ENCODE measurements at places on chromosomes 3 and 15.

DNA sequence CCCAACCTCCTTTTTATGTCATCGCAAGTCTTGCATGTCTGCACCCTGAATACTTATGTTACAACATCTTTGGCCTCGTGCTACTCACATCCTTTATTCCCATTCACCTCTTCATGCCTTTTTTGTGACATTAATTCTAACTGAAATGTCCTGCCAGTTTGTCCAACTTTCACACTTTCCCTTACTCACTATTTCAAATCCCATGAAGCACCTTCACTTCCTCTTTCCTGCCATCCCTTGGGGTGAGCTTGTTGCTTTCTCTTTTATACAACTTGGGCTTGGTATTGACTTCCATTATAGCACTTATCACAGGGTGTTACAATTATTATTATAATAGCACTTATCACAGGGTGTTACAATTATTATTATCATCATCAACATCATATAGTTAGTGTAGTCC is 496.3 kb downstream of the NLGN1 start:
- DNase-seq, result no peak

DNA sequence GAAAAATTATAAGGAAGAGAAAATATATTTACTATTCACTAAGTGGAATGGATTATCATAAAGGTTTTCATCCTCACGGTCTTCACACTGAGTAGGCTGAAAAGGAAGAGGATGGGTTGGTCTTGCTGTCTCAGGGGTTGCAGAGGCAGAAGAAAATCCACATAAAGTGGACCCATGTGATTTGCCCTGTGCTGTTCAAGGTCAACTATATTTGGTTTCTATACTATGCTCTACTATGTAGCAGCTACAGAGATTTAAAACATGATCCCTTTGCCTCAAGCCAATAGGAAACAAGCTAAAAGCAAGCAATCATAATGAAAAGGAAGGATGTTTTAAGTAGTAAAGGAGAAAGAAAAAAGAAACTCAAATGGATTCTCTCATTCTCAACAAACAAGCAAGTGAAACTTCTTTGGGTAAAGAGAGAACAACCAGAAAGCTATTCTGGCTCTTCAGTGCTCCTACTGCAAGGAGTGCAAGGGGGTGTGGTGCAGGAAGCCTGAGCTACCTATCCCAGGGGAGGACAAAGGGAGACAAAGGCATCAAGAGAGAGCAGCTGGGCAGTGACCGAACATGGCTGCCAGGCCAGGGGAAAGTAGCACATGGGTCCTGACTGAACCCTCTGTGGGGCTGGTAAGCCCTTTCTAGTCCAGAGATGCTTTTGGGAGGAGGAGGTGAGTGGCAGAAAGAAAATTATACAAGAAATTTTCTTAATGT is 35.9 kb downstream of the SFMBT1 start:
- no peak for DNase-seq

- DNase-seq, result peak; percentile 71
Measured at GRCh38 chr15:68578980-68579935, at the start of gene CORO2B. Gene CORO2B, plus strand, starts transcription at chr15:68578993. Its CDS starts 270 bp downstream, at chr15:68579263.

- peak; percentile 61 for DNase-seq
Measured at GRCh38 chr3:147945968-147946519, 536.9 kb downstream of the ZIC1 start.

GRCh38 chr3:54372232-54372631 is 249.9 kb downstream of the CACNA2D3 start:
- no peak for DNase-seq

DNA sequence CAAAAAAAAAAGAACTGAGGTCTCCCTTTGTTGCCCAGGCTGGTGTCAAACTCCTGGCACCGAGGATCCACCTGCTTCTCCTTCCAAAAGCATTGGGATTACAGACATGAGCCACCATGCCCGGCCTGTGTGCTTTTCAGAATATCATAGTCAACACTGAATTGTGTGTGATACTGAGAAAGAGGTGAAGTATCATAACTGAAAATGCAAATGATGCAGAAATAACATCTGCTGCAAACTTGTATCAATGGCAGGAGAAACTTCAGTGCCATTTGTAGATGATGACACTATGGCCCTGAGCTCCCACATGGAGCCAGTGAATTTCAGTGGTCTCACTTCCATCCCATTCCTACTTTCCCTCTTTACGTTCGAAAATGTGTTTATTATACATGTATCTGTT is 21.9 kb downstream of the IL12A start:
- no peak for DNase-seq

DNA sequence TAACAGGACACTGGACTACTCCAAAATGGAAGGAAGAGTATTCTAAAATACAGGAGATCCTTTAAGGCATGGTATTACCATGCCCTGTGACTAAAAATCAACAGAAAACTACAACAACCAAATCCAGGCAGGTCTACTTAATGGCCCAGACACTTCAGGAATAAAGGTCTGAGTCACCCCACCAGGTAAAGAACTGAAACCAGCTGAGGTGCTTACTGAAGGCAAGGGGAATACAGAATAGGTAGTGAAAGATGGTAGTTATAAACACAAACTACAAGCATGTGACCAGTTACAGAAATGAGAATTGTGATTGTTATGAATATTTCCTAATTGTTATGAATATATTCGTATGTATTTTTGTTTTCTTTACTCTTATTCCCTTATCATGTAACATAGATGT is 13.4 kb downstream of the IFT57 start:
- no peak for DNase-seq

DNA sequence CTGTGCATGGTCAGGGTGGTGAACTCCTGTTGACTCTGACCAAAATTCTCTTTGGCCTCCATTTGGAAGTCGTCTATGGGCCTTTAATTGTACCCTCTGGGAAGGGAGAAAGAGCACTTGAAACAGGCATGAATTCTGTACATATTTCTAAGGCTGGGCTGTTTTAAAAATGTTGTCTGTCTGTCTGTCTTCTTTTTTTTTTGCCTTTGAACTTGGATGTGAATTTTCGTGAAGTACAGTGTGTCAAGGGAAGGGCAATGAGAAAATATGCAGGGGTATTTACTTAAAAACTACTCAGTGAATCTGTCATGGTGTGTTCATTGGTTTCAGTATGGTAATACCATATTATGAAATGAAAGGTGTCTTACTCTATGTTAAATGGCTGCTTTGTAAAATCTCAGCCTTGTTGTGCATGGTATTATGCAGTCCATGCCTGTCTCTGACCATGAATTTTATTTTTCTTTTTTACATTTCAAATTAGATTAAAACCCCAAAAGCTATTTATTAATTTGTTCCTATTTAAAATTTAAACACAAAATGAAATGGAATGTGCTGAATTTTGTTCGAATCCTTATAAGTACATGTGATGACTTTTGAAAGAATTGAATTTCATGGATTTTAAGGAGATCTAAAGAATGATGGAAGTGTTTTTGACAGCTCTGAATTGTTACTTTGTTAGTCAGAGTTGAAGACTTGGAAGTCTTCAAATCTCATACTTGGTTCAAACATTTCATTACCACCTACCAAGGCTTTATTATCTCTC is 51.1 kb downstream of the RARB start:
- no peak for DNase-seq

- no peak for DNase-seq
Measured at GRCh38 chr3:106184540-106185457, 316.0 kb upstream of the CBLB start.

DNA sequence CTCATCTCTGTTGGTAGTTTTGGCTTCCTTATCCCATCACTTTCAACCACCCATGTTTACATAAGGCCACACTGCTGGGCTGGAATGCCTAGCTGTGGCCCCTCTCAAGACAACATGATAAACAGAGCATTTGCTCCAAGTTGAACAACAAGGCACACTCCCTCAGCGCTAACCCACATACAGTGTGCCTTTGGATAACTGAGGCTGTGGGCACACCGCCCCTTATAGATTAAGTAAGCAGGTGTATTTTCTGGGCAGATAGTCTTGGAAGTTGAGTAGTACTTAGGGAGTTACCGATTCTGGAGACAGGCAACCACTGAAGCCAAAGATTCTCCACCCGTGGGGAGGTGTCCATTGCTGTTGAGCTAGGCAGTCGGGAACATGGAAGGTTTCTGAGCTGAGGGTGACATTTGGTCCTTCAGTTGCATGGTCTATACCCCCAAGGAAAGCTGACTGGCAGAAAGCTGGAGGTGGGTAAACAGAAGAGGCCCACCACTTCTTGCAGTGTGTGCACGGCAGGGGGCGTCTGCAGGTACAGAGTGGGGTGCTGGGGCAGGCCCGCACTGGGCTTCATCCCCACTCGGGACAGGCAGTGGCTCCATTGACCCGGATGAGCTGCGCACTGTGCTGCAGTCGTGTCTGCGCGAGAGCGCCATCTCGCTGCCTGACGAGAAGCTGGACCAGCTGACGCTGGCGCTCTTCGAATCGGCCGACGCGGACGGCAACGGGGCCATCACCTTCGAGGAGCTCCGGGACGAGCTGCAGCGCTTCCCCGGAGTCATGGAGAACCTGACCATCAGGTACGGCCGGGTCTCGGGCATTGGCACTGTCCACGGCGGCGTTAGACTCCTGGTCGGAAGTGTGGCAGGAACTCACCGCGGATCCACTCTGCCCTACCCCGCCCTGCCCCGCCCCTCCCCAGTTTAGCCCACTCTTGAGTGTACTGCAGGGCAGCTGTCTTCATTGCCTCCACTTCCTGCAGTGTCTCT is 16.8 kb downstream of the NOX5 start:
- DNase-seq, result peak; percentile 86

- peak; percentile 59 for DNase-seq
Measured at GRCh38 chr3:23712656-23713559, 92.8 kb upstream of the UBE2E1 start.

DNA sequence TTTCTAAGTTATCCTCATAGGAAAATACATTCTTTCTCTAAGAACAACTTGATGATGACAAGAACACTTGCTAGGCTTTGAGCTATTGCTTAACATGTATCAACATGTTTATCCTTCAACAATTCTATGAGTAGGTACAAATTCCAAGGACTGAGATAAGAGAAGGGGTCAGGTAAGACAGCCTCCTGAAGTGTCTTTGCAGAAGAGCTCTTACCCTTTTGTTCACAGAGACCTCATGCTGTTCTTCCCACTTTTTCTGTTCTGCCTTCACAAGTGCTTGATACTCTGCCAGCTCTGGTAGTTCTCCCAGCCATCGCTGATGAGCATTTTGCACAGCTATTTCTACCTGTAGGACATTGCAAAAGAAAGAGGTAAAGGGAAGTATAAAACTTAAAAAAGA is 50.9 kb downstream of the CEP152 start:
- DNase-seq, result no peak

GRCh38 chr3:128805772-128806171 is 73.6 kb upstream of the ACAD9 start:
- DNase-seq, result no peak

- DNase-seq, result no peak
Measured at GRCh38 chr15:29866337-29866736, 44.1 kb upstream of the TJP1 start.

GRCh38 chr3:190697901-190698300 is 164.6 kb downstream of the GMNC start:
- no peak for DNase-seq

DNA sequence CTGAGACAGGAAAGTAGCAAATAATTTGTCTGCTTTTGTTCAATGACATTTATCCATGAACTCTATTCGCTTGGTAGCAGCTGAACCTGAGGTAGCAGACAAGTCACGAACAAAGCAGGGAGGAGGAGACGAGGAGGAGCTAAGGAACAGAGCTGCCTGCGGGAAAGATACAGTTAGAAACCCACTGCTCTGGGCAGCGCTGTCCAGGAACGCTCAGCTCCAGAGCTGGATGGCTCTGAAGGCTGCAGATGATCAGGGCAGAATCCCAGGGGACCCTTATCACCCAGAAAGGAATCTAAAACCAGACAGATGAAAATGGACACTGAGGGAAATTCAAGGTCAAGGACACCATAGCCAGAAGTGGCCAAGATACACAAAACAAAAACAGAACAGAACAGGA is 257.8 kb downstream of the CD47 start:
- DNase-seq, result no peak

DNA sequence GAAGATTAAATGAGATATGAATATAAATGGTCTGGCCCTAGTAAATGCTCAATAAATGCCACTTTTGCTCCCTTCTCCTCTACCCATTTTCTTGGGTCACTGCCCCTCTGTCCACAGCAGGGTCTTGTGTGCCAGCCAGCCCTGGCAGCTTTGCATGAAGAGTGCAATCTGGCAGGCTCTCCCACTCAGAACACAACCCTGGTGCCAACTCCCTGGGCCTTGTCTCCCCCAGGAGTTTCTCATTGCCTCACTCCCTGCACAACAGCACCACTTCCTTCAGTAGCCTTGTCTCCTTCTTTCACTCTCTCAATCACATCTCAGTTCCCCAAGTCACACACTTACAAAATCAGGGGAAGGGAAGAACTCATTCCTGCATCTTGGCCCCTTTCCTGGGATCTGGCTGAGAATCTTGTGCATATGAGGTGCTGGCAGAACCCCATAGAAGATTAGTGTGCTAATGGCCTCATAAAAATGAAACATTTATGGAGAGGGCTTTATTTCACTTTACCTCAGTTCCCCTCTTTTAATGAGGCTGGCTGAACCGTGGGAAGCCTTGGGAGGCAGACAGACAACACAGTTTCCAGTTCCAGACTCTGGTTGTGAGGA is 445.9 kb upstream of the PROK2 start:
- DNase-seq, result no peak

DNA sequence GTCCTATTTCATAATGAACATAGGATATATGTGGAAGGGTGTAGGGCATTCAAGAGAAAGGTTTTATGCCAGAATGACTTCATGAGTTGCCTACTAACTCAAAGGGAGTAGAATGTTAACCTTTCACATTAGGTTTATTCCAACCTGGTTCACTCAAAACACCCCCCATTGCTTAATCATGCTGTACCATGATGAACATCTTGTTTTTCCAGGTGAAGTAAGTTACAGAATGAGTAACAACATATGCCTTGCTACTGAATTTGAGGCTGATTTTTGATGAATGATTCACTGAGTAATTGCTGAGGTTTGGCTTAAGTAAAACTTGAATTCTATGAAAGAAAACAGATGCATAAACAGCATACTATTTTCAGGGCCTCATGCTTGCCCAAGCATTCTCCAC is 5.9 kb upstream of the CLDN16 start:
- DNase-seq, result no peak

GRCh38 chr3:174356596-174356995 is 502.5 kb upstream of the NAALADL2 start:
- DNase-seq, result no peak

- DNase-seq, result no peak
Measured at GRCh38 chr15:91411586-91411985, 311.5 kb downstream of the SV2B start.

- DNase-seq, result no peak
Measured at GRCh38 chr3:169886671-169887070, 16.9 kb upstream of the LRRC31 start.

GRCh38 chr3:128889139-128889894 is 9.9 kb downstream of the ACAD9 start:
- DNase-seq, result no peak

All from D341Med (cell line).